Activated CD4-positive, CD25-positive, alpha-beta regulatory T cell (primary cell): ENCODE measurements at places on chromosomes 13 and 19.

- no peak for DNase-seq
These were observed 102.6 kb upstream of the MYCBP2 start for GRCh38 chr13:77429320-77430142.

- DNase-seq: no peak
These were observed 16.2 kb upstream of the PRODH2 start for GRCh38 chr19:35828692-35829301.

DNA sequence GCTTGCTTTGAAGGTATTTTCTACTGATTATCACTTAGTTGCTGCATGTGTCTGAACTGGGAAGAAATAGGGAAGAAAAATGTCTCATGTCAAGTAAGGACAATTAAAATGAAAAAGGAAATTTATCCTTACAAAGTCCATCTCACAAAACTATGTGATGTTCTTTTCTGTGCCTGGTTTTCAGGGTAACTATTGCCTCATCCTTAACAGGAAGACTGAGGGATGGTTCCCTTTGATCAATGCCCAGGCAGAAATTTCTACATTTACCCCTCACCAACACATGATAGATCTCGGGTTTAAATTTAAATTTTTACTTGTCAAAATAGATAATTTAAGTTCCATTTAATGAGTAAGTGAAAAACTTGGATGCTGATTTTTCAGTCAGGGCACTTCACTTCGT is 3.9 kb upstream of the FOXO1 start:
- no peak for DNase-seq

DNA sequence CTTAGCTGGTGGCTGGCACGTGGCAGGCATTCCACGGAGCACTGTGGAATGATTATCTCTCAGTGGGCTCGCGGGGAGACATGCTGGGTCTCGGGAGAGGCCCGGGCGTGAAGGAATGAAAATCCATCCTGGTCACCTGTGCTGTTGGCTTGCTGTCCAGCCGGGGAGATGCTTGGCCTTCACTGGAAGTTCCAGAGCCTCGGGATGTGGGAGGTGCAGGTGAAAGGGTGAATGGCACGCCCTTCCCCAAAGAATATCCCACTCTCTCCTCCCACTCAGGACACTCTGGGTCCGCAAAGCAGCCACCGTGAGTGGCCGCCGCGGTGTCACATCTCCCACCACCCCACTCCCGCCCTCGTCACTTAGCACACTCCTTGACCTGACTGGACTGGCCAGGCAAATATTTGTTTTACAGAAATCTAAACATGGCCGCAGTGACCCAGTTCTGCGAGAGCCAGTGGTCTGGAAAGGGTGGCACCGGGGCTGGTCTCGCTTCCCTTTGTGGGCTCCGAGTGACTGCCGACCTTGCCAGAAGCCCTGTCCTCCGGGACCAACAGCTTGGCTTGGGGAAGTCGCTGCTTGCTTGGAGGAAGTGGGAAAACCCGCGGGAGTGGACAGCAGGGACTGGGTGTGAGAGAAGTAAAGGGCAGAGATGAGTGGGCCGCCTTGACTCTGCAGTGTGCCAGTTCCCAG is 8.0 kb downstream of the DPP9 start:
- DNase-seq: no peak

DNA sequence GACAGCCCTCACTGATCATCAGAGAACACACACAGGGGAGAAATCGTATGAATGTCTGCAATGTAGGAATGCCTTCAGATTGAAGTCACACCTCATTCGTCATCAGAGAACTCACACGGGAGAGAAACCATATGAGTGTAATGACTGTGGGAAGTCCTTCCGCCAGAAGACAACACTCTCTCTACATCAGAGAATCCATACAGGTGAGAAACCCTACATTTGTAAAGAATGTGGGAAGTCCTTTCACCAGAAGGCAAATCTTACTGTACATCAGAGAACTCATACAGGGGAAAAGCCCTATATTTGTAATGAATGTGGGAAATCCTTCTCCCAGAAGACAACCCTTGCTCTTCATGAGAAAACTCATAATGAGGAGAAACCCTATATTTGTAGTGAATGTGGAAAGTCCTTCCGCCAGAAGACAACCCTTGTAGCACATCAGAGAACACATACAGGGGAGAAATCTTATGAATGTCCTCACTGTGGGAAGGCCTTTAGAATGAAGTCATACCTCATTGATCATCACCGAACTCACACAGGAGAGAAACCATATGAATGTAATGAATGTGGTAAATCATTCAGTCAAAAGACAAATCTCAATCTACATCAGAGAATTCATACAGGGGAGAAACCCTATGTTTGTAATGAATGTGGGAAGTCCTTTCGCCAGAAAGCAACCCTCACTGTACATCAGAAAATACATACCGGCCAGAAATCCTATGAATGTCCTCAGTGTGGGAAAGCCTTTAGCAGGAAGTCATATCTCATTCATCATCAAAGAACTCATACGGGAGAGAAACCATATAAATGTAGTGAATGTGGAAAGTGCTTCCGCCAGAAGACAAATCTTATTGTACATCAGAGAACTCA is 32.5 kb downstream of the ZNF567 start:
- no peak for DNase-seq

- DNase-seq: no peak
These were observed 506 bp upstream of the AP1M1 start for GRCh38 chr19:16197188-16197621.

DNA sequence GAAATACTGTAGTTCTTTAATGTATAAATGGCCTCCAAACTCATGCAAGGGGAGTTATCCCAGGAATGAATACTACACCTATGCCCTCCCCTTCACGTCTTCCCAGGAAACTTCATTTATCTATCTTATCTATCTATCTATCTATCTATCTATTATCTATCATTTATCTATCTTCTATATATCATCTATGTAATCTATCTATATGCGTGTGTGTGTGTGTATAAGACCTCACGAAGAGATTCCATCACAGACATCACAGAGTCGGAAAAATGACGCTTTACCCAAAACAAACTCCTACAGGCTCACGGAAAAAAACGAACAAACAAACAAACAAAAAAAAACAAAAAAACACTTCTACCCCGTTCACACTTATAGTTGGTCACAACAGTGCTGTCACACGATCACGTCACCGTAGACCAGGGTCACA is 486 bp downstream of the ZNF529 start:
- no peak for DNase-seq

GRCh38 chr13:60584976-60585375 is 188.0 kb downstream of the TDRD3 start:
- no peak for DNase-seq

GRCh38 chr13:95420501-95420900 is 119.2 kb upstream of the ABCC4 start:
- no peak for DNase-seq

DNA sequence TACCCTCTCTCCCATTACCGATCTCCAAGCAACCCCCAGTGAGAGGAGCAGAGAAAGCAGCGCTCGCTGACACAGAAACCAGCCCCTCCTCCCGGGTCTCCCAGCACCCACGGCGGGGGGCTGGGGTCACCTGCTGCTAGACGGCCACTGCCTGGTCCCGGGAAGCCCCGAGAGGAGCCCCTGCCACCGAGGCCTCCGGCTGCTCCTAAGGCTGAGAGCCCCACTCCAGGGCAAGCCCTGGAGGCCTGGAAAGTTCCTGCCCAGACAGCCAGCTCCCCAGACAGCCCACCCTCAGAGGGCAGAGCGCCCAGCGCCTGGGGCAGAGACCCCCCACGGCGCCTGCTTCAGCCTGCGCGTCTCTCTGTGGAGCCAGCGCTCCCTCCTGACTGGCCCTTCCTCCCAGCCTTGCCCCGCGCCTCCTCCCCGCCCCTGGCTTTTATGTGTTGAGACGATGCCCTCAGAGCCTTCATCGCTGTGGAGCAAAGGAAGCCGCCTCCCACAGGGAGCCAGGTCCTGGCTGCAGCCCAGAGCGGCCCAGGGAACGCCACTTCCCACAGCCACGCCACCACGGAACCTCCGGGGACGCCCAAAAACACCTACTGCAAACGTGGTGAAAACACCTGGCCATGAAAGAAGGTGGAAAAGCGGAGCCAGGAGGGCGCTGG is 51.1 kb downstream of the MLLT1 start:
- no peak for DNase-seq

GRCh38 chr19:8331263-8331845 is 10.1 kb downstream of the RPS28 start:
- no peak for DNase-seq

GRCh38 chr13:35761440-35762252 is 285.2 kb upstream of the MAB21L1 start:
- DNase-seq: no peak

DNA sequence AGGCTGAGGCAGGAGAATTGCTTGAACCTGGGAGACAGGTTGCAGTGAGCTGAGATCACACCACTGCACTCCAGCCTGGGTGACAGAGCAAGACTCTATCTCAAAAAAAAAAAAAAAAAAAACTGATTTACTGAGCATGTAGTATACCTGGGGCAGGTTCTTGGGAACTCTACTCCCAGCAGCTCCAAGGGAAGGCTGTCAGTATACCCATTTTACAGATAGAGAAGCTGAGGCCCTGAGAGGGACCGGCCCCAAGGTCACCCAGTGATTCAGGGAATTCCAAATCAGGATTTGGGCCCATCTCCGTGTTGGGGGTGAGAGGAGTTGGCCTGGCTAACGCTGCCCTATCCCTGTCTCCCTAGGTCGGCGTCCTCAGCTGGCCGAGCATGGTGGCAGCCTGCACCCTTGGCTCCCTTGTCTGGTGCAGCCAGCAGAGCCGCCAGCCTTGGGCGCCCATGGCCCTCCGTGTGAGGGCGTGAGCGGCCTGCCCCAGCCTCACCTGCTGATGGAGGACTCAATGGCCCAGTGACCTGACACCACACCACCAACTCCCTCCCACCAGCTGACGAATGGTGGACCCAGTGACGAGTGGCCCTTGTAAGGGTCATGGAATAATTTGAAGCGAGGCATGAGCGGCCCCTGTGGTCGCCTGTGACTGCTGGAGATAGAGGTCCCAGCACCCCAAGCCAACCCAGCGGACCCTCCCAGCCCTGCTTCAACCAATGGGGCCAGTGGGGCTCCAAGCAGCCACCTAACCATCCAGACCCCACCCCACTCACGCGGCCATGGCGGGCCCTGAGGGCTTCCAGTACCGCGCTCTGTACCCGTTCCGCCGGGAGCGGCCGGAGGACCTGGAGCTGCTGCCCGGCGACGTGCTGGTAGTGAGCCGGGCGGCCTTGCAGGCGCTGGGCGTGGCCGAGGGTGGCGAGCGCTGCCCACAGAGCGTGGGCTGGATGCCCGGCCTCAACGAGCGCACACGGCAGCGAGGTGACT is 2.4 kb downstream of the PIK3R2 start:
- no peak for DNase-seq

DNA sequence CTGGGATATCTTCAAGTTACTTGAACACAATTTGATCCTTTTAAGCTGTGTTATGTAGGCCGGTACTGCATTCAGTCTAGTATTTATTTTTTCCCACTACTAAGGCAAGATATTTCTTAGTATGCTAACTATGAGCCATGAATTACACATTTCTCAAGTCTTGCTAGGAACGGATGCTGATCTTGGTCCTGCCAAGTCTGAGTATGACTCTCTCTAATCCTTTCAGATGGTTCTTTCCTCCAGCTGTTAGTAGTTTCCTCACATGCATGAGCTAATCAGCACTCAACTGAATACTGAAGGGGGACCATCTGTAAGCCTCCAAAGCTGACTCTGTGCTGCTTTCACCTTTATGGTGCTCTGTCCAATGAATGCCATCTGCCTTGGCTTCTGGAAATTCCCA is 460.3 kb downstream of the KCTD12 start:
- no peak for DNase-seq

- DNase-seq: no peak
These were observed 1.2 kb upstream of the NKPD1 start for GRCh38 chr19:45161738-45162607.

DNA sequence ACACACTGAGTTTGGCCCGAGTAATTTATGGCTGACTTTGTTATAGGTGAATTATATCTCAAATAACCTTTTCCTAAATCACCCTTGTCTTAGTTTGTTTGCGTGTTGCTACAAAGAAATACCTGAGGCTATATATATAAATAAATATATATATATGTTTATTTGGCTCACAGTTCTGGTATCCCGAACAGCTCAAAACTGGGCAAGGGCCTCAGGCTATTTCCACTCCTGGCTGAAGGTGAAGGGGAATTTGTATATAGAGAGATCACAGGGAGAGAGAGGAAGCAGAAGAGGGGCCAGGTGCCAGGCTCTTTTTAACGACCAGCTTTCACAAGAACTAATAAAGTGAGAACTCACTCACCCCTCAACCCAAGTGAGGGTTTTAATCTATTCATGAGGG is 159.9 kb upstream of the STARD13 start:
- no peak for DNase-seq
